ENCODE measurements at places on chromosomes 16 and 17.

GRCh38 chr17:73586275-73586832 is 57.9 kb downstream of the SDK2 start:
- no peak for DNase-seq

- no peak for DNase-seq
These were observed 42.4 kb upstream of the FBXO47 start for GRCh38 chr17:39009581-39010001.

DNA sequence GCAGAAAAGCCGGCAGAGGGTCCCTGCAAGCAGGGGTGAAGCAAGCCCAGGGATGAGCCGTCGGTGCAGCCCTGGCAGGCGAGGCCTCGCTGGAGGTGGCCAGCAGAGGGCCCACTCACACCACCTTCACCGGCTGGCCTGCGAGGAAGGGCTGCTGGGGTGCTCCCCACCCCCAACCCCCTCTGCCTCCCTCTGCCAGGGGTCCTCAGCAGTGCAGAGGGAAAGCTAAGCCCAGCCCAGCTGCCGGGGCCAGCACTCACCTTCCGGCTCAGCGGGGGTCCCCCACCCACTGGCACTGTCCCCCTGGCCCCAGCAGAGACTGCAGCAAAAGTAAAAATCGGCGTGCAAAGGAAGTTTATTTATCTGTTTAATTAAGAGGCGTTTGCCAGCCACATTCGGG is 113.4 kb downstream of the ENGASE start:
- no peak for DNase-seq

- DNase-seq = no peak
These were observed 85.3 kb upstream of the C16orf82 start for GRCh38 chr16:26981266-26981938.

DNA sequence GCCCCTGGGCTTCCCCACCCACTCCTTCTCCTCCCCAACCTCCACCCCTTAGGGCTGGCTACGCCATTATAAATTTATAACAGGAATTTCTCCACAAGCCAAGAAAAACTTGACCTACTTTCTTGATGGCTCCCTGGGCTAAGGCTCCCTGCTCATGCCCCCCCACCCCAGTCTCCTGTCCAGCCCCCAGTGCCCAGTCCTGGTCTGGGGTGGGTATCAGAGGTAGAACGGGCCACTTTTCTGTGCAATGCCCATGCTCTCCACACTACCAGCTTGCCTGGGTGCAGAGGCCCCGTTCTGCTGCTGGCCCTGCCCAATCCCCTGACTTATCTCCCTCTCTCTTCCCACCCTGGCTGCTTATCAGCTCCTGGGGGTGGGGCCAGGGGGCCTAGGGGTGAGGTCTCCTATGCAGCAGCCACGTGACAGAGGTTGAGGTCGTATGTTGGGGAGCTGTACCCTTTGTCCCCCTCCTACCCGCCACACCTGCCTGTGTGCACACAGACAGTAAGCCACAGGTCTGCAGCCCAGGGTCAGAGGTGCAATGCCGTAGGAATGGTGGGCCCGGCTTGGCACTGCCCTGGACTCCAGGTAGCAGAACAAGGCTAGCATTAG is 10.1 kb downstream of the THRA start:
- DNase-seq = no peak

GRCh38 chr16:89184933-89185794 is 13.6 kb downstream of the CDH15 start:
- no peak for DNase-seq

GRCh38 chr17:64599187-64599676 is 62.9 kb downstream of the SMURF2 start:
- DNase-seq = no peak

DNA sequence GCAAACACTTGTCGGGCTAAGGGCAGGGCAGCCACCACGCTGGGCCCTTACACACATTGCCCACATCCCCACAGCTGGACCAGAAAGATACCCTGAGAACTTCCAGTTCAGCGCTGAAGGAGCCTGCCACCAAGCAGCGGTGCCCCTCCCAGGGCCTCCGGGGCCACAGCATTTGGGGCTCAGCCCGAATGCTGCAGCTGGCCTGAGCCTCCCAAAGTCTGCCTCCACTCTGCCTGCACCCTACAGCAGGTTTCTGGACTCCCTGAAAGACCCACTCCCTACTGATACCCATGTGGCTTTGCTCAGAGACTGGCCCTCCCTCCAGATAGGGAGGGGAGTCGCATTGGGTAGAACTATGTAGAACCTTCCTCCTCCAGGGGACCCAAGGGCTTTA is 1.5 kb downstream of the MCRIP1 start:
- DNase-seq = no peak
